ENCODE measurements at places on chromosomes 12 and 14.

DNA sequence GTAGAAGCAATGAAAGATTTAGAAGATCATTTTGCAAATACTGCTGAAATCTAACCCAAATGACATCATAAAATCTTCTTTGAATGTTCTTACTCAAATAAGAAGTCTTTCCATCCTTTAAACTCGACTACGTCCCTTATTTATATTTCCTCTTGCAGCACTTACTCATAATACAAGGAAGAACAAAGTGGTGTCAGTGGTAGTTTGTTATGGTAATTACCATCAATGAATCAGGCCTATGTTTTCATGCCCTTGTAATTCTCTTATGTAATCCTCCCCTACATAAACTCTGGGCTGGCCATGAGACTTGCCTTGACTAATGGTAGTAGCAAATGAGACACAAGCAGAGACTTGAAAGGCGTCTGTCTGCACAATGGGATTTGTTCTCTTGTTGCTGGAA lies 17.0 kb downstream of the EEA1 start:
- H3K36me3 ChIP-seq: no peaks in the 10 kb centered on the region
- H3K4me3 ChIP-seq: no peak overlapping the region
- H3K4me1 ChIP-seq: no peaks in the 10 kb centered on the region
- DNase-seq: no peak

GRCh38 chr14:22882529-22883172 lies 371 bp upstream of the REM2 start:
- no peak overlapping the region for H3K27ac ChIP-seq
- H3K4me3 ChIP-seq: no peak overlapping the region
- H3K4me1 ChIP-seq: peaks cover 33% of the 10 kb centered on the region

GRCh38 chr12:40142001-40142744 lies 36.3 kb upstream of the SLC2A13 start:
- no peak for DNase-seq
- no peaks in the 10 kb centered on the region for H3K4me1 ChIP-seq
- H3K27ac ChIP-seq: no peak overlapping the region
- H3K27me3 ChIP-seq: no peaks in the 10 kb centered on the region
- H3K4me3 ChIP-seq: no peak overlapping the region

DNA sequence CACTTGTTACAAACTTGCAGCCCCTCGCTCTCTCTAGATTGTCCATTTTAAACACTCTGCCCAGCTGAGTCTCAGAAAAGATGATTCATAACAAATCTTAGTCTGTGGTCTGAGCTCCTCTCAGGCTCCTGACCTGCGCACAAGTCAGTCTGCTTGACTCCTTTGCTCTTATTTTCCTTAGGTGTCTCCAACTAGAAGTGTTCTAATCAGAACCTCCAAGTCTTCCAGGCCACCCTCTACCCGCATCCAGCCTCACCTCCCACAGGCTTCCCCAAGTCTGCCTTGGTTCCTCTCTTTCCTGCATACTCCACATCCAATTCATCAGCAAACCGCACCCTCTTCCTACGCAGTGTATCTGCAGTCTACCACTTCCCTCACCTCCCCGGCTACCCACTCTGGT lies 42.4 kb upstream of the BDKRB2 start:
- H3K4me1 ChIP-seq: no peaks in the 10 kb centered on the region
- no peak overlapping the region for H3K4me3 ChIP-seq
- H3K36me3 ChIP-seq: no peaks in the 10 kb centered on the region
- DNase-seq: no peak

DNA sequence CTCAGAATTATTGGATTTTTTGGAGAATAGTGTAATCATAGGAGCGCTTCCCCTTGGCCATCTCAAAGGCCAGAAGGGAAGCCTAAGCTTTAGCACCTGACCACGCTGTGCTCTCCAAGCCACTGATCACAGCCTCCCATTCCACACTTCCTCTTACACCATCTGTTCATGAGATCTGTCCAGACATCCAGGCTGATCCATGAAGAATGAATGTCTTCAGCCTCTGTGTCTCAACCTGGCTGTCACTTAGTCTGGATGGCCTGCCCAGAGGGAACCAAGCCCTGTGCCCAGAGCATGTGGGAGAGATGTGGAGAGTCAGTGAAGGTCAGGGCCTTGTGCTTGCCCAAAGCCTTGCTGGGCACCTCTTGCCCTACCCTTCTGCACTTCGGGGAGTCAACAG lies 40.5 kb downstream of the TSPAN11 start:
- H3K36me3 ChIP-seq: no peaks in the 10 kb centered on the region
- H3K4me3 ChIP-seq: no peak overlapping the region
- DNase-seq: no peak
- peaks cover 40% of the 10 kb centered on the region for H3K4me1 ChIP-seq

DNA sequence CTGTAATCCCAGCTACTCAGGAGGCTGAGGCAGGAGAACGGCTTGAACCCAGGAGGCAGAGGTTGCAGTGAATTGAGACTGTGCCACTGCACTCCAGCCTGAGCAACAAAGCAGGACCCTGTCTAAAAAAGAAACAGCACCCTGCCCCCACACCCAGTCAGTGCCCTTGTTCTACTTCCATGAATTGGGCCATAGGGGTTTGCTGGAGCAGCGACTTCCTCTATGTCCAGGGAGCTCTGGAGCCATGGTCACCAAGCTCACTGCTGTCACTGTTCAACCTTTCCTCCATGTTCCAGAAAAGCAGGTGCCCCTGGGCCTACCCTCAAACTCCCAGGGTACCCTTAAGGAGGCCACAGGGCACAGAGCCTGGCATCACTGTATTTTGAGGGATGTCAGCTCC lies 116.8 kb downstream of the RIN3 start:
- peaks cover 12% of the 10 kb centered on the region for H3K36me3 ChIP-seq
- no peak overlapping the region for H3K4me3 ChIP-seq
- H3K4me1 ChIP-seq: peaks cover 3% of the 10 kb centered on the region
- no peak for DNase-seq

GRCh38 chr12:9668161-9669018 lies 1.1 kb upstream of the CLEC2D start:
- no peak overlapping the region for H3K4me3 ChIP-seq
- DNase-seq: peak; percentile 44
- peaks cover 2% of the 10 kb centered on the region for H3K4me1 ChIP-seq
- H3K27ac ChIP-seq: no peak overlapping the region
- peaks cover 15% of the 10 kb centered on the region for H3K36me3 ChIP-seq
- H3K27me3 ChIP-seq: no peaks in the 10 kb centered on the region

DNA sequence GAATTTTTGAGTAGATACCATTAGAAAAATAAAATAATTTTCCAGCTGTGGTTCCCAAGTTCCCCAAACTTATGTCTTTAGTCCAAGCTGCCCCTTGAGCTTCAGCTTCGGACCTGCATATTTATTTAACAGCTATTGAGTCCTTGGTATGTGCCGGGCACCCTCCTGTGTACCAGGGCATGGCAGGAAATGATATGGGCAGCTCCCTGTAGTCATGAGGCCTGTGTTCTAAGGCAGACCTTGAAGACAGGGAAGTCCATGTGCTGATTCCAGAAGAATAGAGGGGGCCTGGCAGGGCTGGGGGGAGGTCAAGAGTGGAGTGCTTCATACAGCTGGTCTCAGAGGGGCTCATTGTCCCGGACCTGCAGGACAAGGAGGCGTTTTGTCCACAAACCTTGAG lies 29.2 kb downstream of the TRAF3 start:
- H3K27me3 ChIP-seq: no peaks in the 10 kb centered on the region
- no peaks in the 10 kb centered on the region for H3K4me1 ChIP-seq
- H3K27ac ChIP-seq: no peak overlapping the region
- H3K4me3 ChIP-seq: no peak overlapping the region
- peaks cover 4% of the 10 kb centered on the region for H3K36me3 ChIP-seq

DNA sequence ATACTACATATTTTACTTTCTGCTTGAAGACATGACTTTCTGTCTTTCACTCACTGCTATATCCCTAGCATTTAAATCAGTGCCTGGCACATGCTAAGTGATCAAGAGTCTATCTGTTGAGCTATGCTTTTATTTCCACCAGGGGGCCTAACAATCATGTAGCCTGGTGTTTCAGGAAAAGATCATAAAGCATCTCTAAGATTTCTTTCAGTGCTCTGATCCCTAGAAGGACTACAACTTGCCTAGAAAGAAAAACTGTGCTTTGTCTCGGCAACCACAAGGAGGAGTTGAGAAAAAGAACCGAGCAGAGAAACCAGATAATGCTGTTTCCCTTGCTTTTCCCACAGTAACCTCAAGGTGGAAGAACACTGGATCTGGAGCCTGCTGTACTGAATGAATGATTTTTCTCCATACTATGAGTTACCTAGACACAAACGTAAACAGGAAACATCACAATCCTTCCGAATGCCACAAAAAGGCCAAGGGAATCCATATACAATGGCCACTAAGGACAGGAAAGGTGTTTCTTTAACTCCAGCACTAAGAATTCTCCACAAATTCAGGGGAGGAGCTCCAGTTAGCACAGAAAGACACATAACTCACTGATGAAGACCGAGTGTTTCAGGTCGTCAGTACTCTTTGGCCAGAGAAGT lies 1.2 kb downstream of the CRY1 start:
- H3K4me1 ChIP-seq: peaks cover 15% of the 10 kb centered on the region
- no peaks in the 10 kb centered on the region for H3K36me3 ChIP-seq
- H3K27ac ChIP-seq: peak overlapping the region; percentile 97
- peak overlapping the region; percentile 98 for H3K4me3 ChIP-seq
- no peaks in the 10 kb centered on the region for H3K27me3 ChIP-seq

DNA sequence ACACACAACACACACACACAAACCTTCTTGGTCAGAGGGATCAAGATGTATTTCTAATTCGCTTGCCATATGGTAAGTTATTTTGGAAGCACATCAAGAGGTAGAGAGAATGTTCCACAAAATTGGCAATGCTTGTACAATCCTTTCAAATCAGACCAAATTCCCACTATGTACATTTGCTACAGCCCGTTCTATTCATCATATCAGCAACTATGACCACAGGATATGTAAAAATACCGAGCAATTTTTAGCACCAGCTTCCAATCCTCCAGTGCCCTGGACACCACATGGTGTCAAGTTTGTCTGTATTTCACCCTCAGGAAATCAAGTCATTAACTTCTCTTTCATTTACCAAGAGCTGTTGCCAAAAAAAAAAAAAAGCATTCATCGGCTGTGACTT lies 21.2 kb downstream of the TBX5 start:
- no peaks in the 10 kb centered on the region for H3K36me3 ChIP-seq
- H3K4me1 ChIP-seq: no peaks in the 10 kb centered on the region

GRCh38 chr12:62802984-62803383 lies 132.0 kb downstream of the PPM1H start:
- no peaks in the 10 kb centered on the region for H3K27me3 ChIP-seq
- no peaks in the 10 kb centered on the region for H3K36me3 ChIP-seq
- no peak overlapping the region for H3K4me3 ChIP-seq

DNA sequence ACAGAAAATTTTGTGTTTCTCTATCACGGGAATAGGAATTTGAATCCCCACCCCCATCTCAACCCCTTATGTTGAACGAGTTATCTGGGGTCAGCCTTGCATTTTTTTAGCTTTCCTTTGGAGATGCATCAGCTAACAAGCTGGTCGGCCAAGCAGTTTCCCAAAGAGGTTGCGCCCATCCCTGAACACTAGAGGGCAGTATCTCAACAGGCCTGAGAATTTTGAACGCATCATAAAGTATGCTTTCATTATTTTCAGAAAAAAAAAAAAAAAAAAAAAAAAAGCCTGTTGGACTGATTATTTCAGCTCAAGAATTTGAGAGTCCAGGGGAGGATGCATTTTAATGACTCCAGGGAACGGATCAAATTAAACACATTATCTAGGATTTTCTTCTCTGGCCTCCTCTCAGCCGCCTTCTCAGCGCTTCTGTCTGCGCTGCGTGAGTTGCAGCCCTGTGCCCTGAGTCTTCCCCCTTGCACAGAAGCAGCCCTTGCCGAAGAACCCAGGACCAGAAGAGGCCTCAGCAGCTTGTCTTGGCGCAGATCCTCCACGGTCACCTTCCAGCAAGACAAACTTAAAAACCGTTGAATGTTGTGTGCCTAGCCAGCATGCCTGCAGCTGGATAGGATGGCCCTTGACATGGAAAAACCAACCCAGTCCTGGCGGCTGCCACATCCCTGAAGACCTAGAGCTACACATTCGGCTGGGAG lies 76.6 kb upstream of the GZMB start:
- H3K4me3 ChIP-seq: peak overlapping the region; percentile 21
- DNase-seq: peak; percentile 88
- H3K27me3 ChIP-seq: peaks cover 2% of the 10 kb centered on the region
- peaks cover 4% of the 10 kb centered on the region for H3K4me1 ChIP-seq

DNA sequence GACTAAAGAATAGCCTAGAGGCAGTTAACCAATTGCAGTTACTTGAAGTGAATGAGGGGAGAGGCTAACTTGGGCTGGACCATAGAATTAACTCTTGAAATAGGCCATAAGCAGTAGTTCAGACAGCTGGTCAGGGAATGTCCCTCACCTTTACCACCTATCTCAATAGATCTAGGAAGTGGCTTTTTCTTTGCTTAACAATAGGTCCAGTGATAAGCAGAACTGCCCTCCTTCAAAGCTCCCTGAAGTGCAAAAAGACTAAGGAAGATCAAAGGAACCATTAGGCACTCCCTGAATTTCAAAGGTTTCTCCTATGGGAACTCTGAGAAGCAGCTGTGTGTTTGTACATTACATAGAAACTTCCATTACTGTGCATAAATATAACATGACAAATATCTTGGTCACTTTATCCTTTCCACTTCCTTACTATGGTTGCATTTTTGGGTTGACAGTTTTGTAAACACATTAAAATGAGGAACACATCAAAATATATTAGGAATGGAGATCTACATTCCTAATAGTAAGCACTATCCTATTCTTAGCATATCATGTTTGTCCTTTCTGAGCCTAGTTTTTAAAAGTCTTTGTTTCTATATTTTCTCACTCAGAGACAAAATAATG lies 7.2 kb upstream of the NAA30 start:
- no peak overlapping the region for H3K4me3 ChIP-seq
- H3K27ac ChIP-seq: no peak overlapping the region
- no peaks in the 10 kb centered on the region for H3K36me3 ChIP-seq
- no peaks in the 10 kb centered on the region for H3K27me3 ChIP-seq
- DNase-seq: no peak

GRCh38 chr12:23770202-23770938 lies 179.1 kb downstream of the SOX5 start:
- no peak for DNase-seq
- no peak overlapping the region for H3K27ac ChIP-seq
- H3K4me1 ChIP-seq: no peaks in the 10 kb centered on the region
- no peak overlapping the region for H3K4me3 ChIP-seq
- H3K36me3 ChIP-seq: no peaks in the 10 kb centered on the region
